Renal cortical epithelial cell (primary cell): ENCODE measurements at places on chromosomes 4 and X. TPM values are rescaled to one million over a fixed set of nuclear protein-coding genes. Genes with fewer than 3 reads are reported as not detected.

- DNase-seq = peak; percentile 63
These were observed 85.2 kb downstream of the ANAPC10 start for GRCh38 chr4:145012841-145013240.

DNA sequence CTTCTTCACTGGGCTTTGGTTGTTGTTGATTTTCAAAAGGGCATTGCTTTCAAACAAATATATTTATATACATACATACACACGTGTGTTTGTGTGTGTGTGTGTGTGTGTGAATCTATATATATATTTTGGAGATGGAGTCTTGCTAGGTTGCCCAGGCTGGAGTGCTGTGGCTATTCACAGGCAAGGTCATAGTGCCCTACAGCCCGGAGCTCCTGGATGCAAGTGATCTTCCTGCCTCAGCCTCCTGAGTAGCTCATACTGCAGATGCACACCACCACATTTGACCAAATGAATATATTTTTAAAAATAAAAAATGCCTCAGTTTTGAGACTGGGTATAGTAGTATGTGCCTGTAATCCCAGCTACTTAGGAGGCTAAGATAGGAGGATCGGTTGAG, 34.4 kb downstream of the FRAS1 start:
- DNase-seq = no peak

DNA sequence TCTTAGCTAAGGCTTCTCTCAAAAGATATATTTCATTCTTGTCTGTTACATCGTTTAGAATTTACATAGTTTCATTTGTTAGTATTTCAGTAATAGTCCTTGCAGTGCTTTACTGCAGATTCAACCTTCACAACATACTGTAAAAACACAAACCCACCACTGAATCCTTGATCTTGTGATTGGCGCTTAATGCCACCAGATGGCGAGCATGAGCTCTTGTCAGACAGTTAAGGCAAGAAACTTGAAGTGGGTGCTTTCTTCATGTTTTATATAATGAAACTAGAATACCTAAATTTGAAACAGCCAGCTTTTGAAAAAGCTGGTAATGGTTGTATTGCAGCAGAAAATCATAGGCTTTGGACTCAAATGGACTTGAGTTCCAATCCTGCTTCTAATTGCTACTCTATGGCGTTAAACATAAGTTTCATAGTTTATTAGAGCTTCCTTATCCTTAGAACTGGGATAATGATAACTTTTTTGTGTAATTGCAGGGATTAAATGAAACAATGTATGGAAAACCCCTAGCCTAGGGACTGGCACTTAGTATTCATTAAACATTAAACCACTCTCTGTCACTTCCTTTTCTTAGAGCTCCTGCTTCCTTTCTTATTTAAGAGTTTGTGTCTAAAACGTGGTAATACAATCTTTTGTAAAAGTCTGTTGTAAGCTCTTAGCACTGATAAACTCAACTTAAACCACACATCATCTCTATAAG, 95.1 kb downstream of the USP9X start:
- peak; percentile 69 for DNase-seq

GRCh38 chrX:37578045-37578444, 6.6 kb downstream of the LANCL3 start:
- peak; percentile 53 for DNase-seq

DNA sequence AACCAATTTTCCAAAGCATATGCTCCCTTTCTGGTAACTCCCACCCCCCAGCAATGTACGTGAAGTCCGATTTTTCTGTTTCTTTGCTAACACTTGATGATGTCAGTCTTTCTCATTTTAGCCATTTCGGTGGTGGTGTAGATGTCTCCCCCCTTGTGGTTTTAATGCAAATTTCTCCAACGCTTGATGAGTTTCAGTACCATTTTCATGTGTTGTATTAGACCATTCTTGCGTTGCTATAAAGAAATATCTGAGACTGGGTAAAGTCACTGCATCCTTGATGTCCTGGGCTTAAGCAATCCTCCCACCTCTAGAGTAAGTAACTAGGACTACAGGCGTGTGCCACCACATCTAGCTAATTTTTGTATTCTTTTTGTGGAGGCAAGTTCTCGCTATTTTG, 148.4 kb upstream of the VCX3A start:
- DNase-seq = no peak

GRCh38 chrX:49067285-49068120, 6.3 kb downstream of the PRAF2 start:
- no peak for DNase-seq

GRCh38 chr4:140738139-140738538, 18.0 kb downstream of the TBC1D9 start:
- DNase-seq = no peak

DNA sequence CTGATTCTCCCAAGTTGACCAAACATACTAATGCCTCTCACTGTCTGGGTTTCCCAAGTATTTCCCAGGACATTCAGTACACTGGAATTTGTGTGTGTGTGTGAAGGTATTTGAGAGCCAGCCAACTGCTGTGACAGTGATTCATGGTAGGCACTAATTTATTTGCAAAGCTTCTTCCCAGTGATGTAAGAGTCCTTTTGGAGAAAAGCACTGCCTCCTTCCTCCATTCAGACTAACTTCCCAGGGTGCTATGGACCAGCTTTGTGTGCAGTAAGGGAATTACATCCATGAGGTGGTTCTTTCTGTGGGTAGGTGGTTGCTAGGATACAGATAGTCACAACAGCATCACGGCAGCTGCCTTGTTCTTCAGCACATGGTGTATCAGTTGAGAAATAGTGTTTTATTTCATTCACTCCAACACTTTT, 8.7 kb downstream of the EGF start:
- peak; percentile 99 for DNase-seq

- DNase-seq = no peak
These were observed 169.8 kb downstream of the SCFD2 start for GRCh38 chr4:53195815-53196661.

GRCh38 chr4:128675083-128675482, 134.4 kb upstream of the JADE1 start:
- DNase-seq = no peak

- no peak for DNase-seq
These were observed 31.2 kb downstream of the SCARB2 start for GRCh38 chr4:76182463-76182862.

- no peak for DNase-seq
These were observed 71.8 kb downstream of the WWC2 start for GRCh38 chr4:183170894-183171293.

VCX gene
- total RNA-seq = not detected in 2 replicates

RAI2 gene
- 0.15 TPM in 1 of 2 replicates, not detected in the other for total RNA-seq

RENBP gene
- 1.9 and 3.6 TPM in 2 replicates for total RNA-seq

FGD1 gene
- total RNA-seq = 1.7 and 9.3 TPM in 2 replicates

SLC25A43 gene
- 18.7 and 24.3 TPM in 2 replicates for total RNA-seq

GALNTL6 gene
- total RNA-seq = not detected in 2 replicates

TDO2 gene
- 0.05 TPM in 1 of 2 replicates, not detected in the other for total RNA-seq

TMEM35A gene
- 0.30 TPM in 1 of 2 replicates, not detected in the other for total RNA-seq

TAF7L gene
- total RNA-seq = 0.10 TPM in 1 of 2 replicates, not detected in the other
